Activated CD4-positive, alpha-beta T cell treated with anti-CD3 and anti-CD28 coated beads, Interleukin-2, amount 50 U/mL, for 24 hours (primary cell): ENCODE measurements at places on chromosomes 2 and 18.

- DNase-seq = peak; percentile 88
Measured at GRCh38 chr2:161160226-161161073, at the start of gene TANK. Gene TANK, plus strand, starts transcription at chr2:161160428. Its CDS starts 19,235 bp downstream, at chr2:161179663.

DNA sequence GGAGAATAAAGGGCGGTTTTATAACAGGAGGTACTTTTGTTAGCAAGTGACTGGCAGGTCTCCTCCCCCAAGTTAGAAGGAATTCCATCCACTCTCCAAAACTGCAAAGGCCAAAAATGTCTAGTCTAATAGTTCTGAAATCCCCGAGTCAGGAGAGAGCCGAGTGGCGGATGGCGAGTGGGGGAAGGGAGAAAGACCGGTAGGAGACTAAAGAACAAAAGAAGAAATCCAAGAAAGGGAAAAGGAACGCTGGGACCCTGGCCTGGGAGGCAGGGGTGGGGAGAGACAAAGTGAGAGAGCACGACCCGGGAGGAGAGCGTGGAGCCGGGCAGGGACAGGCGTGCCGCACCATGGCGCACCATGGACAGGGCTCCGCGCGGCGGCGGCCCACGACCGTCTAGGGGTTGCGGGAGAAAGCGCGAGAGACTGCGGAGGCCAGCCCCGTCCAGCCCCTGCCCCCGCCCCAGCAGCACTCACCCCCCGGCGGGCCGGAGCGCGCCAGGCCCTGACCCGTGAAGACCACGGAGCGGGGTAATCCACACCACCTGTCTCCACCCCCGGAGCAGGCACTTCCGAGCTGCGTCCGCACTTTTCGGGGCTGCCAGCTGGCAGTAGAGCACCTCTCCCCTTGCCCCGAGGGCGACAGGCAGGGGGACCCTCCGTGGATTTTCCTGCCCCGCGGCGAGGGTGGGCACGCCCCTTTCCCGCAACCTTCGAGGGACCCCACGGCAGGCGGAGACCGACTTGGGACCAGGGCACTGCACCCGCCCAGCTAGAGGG lies 1.6 kb downstream of the CDH2 start:
- DNase-seq = no peak

GRCh38 chr18:43113220-43113895 lies 2.1 kb downstream of the RIT2 start:
- DNase-seq = no peak

DNA sequence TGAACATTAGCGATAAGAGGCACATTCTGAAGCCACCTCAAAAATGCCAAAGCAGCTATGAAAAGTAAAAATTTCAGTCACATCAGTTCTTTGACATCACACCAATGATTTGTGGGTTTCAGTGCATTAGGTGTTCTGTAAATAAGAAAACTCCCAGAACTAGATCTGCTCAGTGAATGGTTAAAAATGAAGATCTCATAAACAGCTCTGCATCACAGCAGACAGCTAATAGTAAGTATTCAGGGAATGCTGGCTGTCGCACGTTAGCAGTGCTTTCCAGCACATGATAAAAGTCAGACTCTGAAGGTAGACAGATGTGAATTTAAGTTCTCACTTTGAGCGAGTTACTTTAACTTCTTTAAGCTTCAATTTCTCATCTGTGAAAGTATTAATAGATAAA lies 154.9 kb downstream of the SATB2 start:
- DNase-seq = no peak

DNA sequence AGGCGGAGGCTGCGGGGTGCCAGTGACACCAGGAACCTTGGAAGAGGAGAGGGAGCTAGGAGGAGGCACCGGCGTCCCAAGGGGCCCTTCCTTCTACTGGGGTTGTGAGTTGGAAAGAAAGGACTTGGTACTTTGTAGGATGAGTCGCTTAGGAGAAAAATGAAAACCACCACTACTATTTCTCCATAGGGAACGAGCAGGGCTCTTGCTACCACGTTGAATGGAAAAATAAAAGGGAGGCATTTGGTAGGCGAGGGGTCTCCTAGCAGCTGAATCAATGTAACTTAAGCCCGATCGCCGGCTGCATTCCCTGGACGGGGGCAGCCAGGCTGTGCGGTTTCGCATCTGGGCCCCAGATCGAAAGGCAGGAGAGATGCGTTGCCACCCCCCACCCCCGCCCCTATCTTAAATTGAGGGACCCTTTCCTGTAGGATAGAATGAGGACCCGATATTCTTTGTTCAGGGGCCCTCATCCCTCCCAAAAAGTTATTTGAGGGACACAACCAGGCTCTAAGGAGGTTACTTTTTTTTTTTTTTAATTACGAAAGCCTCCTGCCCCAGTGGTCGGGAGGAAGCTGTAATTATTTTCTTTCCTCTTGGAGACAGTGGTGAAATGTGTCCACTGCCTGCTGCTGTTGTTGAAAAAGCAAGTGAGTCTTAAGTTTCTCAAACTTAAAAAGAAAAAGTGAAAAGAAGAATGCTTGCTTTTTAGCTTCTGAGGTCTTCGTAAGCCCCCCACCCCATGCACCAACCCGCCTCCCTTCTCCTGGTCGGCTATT lies 1.3 kb downstream of the IGFBP2 start:
- no peak for DNase-seq

DNA sequence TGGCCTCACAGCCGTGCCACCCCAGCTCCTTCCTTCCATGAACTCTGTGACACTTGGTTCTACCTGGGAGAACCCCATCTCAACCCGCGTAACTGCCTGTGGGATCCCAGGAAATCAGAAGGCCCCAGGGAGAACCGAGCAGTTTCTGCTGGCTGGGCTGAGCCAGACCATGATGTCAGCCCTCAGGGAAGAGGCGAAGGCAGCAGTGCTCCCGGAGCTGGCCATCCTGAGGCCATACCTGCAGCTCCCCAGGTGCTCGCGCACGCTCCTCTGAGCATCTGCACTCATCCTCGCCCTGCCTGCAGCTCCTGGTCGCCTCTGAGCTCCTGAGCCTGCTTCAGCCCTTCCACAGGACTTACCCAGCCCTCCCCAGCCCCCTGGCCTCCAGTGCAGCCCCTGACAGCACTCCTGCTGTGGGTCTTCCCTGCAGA lies 186.1 kb downstream of the SEPTIN10 start:
- DNase-seq = no peak

DNA sequence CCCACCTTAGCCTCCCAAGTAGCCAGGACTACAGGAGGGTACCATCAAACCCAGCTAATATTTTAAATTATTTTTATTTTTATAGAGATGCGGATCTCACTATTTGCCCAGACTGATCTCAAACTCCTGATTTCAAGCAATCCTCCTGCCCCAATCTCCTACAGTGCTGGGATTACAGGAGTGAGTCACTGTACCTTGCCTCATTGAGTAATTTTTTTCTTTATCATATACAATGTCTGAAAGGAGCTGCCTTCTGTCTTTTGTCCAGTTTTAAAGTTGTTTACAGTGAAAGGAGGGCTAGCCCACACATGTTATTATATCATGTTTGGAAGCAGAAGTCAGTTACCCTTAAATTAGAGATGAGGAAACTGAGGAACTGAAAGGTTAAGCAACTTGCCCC lies 32.5 kb downstream of the PRKRA start:
- no peak for DNase-seq

DNA sequence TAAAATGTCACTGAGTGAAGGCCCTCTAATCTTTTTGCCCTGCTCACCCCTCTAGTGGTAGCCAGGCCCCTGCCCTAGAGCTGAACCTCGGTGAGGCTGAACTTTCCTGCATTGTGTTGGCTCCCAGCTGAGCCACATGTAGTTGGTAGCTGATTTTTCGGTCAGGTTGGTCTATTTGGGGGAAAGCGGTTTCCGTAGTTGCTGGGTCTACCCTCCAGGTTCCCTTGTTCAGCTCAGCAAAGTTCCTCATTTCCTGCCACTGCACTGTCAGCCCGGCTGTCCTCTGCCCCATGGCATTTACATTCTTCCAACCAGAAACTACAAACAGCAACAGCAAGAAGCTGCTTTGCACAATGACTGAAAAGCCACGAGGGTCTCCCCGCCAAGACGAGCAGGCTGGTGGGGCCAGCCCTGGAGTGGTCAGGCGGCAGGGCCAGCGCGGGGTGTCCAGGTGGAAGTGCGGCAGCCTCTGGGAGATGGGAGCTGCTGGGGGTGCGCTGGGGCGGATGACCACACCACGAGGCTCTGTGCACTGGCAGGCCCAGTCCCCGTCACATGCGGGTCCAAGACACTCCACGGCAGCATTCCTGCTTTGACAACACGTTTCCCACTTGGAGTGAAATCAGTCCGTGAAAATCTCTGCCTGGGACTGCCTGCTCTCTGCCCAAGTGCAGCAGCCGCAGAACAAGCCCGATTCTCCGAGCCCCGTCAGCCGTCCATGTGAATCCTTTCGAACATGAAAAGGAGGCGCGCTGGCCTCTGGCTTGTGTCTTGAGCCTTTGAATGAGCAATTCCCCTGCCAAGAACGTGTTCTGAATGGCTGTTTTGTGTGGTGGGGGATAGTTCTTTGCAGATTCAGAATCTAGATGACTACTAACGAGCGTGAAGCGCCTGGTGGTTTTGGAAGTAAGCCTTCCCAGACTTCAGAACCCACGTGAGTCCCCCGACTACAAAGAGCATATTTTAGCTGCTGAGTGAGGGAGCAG lies 159.4 kb downstream of the ASB1 start:
- DNase-seq = no peak

DNA sequence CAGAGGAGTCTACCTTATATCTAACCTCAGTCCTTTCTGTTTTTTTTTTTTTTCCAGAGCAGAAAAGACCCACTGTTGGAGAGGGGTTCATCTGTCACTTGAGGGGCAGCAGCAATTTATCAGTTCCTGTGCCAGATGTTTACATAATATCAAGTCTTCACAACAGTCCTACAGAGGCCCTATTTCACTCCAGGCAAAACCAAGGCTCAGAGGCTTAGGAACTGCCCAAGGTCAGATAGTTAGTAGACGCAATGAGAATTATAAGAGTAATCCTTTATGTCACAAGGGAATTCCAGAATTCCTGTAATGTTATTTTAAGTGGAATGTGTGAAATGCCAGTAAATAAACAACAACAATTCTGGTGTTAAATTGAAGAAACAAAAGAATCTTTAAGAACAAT lies 696.1 kb downstream of the NRXN1 start:
- no peak for DNase-seq

- peak; percentile 42 for DNase-seq
Measured at GRCh38 chr2:172710584-172711047, 25.0 kb upstream of the RAPGEF4 start.

DNA sequence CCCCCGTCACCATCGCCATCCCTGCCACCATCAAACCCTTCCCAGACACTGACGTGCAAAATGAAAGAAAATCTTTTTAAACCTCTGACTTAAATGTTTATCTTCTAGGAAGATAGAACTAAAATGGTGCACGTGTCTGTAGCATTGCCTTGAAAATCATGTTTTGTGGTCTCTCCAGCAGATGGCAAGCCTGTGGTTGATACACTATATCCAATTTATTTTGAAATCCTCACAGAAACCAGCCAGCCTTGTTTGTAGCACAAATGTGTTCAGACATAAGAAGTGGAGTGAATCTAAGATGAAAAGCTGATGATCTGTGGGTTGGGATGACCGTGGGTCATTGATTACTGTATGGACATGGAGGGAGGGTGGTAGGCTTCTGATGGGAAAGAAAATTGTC lies 436.2 kb upstream of the SMIM21 start:
- DNase-seq = no peak

GRCh38 chr2:45739796-45740485 lies 88.5 kb downstream of the PRKCE start:
- no peak for DNase-seq

DNA sequence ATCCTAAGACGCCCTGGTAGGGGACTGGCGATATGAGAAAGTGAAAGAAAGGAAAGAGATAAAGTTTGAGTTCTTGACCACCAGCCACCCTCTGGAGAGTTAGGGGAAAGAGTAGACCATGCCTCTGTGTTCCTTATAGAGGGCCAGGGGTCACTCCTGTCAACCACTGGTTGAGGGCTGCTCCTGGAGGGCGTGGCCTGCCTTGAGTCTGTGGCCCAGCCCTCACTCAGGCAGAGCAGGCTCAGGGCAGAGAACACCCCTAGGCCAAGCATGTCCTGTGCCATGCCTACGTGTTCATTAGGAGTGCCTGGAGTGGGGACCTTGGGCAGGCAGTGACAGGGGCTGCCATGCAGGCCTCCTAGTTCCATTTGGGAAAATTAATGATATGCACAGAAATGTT lies 161.1 kb upstream of the EPB41L3 start:
- DNase-seq = no peak

GRCh38 chr2:174764280-174765255 lies at the start of gene CHRNA1:
Gene CHRNA1, minus strand, starts transcription at chr2:174764472. Its CDS starts 78 bp downstream, at chr2:174764394.
- DNase-seq = no peak

DNA sequence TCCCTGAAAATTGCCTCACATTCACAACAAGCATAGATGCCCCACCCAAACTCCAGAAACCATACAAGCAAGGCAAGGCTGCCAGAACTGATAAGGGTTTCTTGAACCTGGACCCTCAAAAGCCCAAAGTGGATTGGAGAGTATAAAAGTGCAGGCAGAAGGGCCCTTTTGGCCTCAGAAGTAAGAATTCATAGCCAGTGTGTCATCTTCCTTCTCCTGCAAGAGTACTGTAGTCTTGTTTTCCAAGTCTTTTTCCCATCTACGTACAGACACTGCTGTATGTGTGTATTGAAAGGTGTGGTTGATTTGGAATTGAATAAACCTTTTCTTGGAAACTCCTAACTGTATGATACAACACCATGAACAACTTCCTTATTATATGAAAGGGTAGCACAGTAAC lies 46.8 kb downstream of the ZC3H15 start:
- DNase-seq = no peak

GRCh38 chr2:46921676-46922448 lies 6.3 kb upstream of the MCFD2 start:
- DNase-seq = no peak

DNA sequence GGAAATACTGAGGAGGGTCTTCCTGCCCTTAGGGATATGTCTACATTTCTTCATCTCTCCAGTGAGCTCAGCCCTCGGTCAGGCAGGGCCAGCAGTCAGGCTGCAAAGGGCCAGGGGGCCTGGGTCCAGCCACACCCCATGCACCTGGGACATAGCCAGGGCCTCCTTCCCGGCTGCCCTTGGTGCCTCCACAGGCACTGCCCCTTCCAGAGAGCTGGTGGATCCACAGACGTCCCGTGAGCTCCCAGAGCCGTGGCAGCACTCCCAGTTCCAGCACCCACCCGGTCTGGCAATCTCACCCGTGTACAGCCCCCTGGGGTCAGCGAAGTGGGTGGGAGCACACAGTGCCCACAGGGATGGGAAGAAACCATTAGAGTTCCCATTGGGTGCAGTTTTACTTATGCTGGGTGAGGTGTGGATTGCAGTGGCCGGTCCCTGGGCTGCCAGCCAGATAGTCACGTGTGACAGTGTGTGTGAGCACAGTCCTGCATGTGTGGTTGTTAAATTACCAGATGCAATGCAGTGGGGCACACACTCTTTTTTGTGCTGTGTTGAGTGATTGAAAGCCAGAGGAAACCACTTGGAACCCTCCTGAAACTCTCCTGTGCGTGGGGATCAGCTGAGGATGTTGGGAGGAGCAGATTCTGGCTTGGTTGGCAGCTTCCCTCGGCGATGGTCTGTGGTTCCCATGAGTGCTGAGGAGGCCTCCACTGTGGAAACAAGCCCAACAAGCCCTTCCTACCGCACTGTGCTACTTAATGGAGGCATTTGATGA lies 131.0 kb downstream of the SNTG2 start:
- DNase-seq = no peak

- no peak for DNase-seq
Measured at GRCh38 chr18:5770176-5770575, 125.1 kb downstream of the TMEM200C start.
